ENCODE measurements at places on chromosomes 7 and 10.

DNA sequence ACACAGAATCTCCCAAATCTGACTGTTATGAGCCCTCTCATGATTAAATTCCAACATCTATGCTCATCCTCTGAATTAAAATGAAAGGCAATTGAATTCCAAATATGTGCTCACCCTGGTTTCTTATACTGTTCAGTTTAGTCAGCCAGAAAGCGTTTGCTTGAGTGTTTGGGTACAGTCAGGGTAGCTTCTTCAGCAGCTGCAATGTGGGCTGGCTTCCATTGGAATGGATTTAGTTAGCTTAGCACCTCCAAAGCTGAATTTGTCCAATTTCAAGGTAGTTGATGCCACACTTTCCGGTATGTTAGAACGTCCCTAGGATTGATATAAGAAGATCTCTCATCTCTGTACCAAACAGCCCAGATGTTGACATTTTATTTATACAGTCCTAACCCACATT, 9.3 kb downstream of the KLHL7 start:
- DNase-seq, result no peak

- DNase-seq, result no peak
Observed at GRCh38 chr7:1752111-1752510, 82.0 kb downstream of the ELFN1 start.

DNA sequence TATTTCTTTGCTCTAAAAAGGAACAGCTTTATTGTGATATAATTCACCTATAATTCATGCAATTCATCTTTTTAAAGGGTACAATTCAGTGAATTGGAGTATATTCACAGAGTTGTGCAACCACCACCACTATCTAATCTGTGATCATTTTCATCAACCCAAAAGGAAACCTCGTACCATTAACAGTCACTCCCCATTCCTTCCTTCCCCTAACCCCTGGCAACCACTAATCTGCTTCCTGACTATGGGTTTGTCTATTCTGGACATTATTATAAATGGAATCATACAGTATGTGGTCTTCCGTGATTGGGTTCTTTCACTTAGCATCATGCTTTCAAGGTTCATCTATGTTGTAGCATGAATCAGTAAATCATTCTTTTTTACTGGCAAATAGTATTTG, 52.3 kb downstream of the MKI67 start:
- DNase-seq, result no peak

- no peak for DNase-seq
Observed at GRCh38 chr10:62231371-62231770, 37.3 kb downstream of the RTKN2 start.

DNA sequence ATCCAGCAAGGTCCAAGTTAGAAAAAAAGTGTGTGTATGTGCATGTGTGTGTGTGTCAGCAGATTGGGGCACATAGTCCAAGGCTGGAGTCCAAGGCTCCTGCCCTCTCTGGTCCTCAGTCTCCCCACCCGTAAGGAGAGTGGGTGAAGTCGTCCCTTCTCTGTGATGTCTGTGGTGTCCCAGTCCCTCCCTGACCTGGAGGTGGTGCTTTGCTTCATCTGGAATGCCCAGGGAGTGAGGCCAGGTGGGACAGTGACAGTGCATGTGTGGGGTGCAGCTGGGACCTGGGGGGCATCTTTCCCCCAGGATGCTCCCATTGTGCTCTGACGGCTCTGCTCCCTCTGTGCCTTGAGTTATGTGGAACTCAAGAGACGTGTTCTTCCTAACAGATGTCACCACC, 18.0 kb downstream of the AQP1 start:
- DNase-seq, result no peak

DNA sequence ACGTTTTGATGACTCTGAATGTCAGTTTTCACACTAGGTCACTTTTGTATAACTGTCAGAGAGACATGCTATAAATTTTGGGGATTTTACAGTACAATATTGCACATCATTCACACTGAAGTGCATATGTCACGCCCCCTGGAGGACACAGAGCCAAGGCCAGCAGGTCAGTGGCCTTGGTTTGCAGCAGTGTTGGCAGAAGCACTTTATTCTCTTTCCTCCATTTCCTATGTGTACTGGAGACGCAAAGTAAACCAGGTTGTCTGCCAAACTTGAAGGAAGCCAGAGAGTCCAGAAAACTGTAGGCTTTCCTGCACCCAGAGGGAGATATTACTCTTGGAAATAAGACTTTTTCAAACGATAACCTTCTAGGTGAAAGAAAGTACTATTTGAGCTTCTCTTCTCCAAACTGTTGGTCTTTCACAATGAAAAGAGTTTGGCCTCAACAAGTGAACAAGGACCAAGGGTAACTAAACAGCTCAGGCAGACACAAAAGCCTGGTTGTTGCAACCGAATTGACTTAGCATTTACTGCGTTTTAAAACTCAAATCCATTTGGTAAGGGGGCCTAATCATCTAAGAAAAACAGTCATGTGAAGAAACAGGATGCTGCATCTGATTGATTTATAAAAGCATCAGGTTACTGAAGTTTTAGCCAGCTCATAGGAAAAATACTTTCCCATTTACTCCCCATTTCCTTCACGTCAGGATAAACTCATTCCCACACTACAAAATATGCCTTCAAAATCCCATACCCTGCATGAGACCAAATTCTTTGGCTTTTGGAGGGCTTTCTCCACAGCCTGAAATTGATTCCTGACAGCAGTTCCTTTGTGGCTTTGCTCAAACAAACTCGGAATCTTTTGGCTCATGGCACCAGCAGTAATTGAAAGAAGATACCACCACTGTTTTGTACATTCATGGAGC, 83.0 kb upstream of the SEC61G start:
- no peak for DNase-seq

GRCh38 chr10:131431533-131431932, 120.0 kb upstream of the TCERG1L start:
- no peak for DNase-seq

DNA sequence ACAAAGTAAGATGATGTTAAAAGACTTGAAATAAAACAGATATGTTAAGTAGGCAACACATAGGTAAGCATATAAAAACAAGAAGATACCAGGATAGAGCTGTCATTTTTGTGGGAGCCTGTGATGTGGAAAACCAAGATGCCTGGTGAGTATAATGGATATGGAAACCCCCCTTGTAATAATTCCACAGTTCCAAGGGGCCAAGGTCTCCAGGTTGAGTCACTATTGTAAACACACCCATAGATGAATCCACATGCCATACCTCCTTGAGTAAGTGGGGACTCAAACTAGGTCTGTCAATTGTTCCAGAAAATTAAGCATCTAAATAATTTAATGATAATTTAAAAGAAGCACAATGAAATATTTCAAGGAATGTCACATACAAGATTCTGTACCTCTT, 15.9 kb downstream of the CAV1 start:
- DNase-seq, result no peak

DNA sequence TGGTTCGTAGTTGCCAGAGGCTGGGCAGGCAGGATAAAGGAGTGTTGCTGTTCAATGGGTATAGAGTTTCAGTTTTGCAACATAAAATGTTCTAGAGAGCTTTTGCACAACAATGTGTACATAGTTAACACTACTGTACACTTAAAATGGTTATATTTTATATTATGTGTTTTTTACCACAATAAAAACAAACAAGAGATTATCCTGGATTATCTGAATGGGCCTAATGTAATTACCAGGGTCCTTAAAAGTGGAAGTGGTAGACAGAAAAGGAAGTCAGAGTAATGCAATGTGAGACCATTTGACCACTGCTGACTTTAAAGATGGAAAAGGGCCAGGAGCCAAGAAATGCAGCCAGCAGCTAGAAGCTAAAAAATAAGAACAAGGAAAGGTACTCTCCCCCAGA, 159.7 kb downstream of the SGMS1 start:
- no peak for DNase-seq

DNA sequence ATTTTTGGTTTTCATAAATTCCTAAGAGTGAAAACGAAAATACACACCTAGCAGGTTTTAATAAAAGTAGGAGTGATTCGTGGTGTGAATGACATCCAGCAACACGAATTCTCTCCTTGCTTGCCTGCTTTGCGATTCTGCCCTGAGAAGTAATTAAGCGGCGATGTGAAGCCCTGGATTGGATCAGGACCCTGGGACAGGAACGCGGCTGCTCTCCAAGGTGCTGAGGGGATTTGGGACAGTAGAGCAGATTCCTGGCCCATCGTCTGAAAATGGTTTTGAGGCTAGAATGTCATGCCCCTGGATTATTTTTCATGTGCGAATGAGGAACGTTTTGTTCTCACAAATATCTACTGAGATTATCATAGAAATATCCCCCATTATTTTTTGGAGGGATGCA, 7.8 kb downstream of the NPS start:
- DNase-seq, result no peak

GRCh38 chr10:634256-634655, 55.2 kb downstream of the DIP2C start:
- DNase-seq, result no peak

DNA sequence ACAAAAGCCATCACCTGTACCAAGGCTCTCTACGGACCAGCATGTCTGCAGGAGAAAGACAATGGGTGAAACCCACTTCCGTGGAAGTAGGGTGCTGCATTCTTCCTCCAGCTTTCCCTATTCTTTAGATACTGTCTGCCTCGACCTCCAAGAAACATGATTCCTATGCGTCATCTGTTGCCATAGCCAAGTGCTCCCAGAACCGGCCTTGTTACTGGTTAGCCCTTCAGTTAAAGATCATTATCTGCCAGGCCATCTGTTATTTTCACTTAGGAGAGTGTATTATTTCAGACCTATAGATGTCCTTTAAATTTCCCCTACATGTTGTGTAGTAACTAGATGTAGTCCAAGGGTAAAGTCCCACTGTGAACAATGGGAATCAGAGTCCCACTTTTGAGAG, 89.0 kb upstream of the KIAA1217 start:
- no peak for DNase-seq

DNA sequence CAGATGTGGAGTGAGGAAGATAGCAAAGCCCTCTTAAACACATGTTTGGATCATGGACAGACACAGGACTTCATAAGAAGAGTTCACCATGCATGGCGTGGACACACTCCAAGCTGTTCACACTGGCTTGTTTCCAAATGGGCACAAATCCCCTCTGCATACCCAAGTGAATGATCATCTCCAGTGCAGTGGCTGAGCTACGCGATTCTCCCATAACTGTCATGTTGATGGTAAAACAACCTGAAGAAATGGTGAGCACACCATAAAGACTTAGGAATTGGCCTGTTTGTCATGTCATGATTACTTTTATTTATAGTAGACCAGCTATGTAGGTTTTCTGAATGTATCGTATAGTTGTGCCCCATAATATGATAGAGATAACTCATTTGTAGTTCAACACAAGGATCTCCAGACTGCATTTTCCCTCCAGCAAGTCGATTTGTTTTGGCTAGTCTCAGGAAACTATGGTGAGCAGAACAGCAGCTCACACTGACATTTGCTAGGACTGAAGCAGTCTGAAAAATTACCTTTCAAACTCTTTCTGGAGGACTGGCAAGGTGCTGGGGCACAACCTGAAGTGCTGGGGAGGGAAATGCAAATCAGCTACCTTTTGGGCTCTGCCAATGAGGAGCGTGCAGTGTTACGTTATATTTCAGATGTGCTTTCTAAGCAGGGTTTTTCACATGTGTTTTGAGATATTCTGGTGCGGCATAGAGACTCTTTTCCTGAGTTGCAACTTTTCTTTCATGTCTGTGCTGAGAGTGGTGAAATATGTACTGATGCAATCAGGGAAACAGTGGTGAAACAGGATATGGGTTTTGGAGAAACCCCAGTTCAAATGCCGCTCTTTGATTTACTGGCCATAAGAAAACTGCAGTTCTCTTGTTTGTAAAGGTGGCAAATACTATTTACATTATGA, 629.6 kb upstream of the DPP6 start:
- DNase-seq, result no peak

DNA sequence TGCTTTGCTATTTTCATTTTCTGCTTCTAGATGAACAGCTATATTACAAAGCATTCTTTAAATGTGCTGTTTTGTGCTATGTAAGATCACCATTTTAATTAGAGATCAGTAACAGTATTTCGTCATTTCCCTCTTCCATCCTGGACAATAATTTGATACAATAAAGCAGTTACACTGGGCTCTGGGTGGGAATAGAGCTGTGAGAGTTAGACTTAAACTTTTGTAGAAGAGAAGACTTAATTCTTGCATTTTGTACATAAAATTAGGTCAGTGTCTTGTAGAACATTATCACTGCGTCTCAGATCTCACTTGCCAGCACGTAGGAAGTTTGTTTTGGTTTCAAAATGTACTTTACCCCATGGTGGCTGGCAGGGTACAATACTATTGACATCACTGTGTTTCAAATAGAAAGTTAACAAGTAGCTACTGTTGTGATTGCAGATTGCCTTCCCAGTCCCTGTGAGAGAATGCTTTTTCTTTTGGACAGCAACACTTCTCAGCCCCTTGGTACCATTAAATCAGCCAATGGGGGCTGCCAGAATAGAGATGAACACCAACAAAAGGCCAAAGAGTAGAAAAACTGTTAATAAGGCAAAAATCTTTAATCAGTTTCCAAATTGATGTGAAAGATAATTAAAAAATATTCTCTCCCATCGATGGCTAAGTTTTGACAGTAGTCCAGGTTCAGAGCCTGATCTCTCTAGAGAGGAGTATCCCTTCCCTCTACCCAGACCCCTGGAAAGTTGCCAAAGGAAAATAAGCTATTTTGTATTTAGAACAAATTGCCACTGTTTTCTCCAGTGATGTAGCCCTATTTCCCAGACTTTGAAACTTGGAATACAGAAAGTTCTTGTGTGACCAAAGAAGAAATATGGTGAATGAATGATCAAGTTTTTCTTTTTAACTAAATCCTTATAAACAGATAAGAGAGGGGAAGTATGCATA, 35.1 kb downstream of the SMNDC1 start:
- peak; percentile 35 for DNase-seq

- no peak for DNase-seq
Observed at GRCh38 chr7:49091519-49091918, 167.2 kb downstream of the CDC14C start.

GRCh38 chr7:26388256-26388655, 96.6 kb downstream of the SNX10 start:
- no peak for DNase-seq

DNA sequence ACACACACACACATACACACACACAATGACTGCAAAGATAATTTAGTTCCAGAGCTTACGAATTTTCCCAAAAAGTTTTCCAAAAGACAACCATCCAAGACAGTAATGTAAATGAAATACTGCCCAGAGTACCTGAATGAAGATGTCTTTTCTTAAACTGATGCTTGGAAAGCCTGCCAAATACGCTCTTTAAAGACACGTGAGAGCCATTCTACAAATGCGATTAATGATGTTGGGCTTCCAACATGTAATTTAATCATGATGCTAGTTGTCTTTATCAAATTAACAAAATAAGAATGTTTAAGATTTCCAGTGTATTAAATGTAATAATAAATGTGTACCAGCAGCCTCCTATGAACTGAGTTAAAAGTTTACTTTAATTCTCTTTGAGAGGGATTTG, 11.1 kb downstream of the ERCC6 start:
- no peak for DNase-seq

- DNase-seq, result no peak
Observed at GRCh38 chr10:133186416-133187090, 26.5 kb downstream of the KNDC1 start.

GRCh38 chr10:49307921-49308320, 9.0 kb downstream of the C10orf71 start:
- DNase-seq, result no peak

- DNase-seq, result no peak
Observed at GRCh38 chr7:112056409-112056808, 149.8 kb downstream of the DOCK4 start.
